ENCODE measurements at places on chromosomes 3 and 15.

- DNase-seq = no peak
Observed at GRCh38 chr3:170724599-170725280, 138.9 kb upstream of the SLC7A14 start.

DNA sequence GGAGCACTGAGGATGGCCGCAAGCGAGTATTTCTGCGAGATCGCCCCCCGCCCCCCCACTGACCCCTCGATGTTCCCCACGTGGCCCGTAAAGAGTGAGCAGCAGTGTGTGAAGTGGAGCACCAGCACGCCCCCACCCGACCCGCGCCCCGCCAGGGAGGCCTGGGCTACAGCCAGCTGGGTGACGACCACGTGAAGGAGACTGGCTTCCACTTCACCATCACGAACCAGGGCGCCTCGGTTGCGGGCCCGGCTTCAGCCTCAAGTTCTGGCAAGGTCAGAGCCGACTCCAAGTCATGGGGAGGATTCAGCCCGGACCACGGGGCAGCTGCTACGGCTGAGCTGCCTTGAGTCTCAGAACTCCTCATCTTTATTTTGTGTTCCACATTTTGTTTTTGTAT, 2.4 kb upstream of the RNU5B-1 start:
- DNase-seq = no peak

GRCh38 chr3:132925256-132925930, 112.8 kb upstream of the TMEM108 start:
- no peak for DNase-seq

- no peak for DNase-seq
Observed at GRCh38 chr15:88995449-88995848, 82.3 kb upstream of the MFGE8 start.

- no peak for DNase-seq
Observed at GRCh38 chr3:191355406-191355805, 25.1 kb upstream of the UTS2B start.

DNA sequence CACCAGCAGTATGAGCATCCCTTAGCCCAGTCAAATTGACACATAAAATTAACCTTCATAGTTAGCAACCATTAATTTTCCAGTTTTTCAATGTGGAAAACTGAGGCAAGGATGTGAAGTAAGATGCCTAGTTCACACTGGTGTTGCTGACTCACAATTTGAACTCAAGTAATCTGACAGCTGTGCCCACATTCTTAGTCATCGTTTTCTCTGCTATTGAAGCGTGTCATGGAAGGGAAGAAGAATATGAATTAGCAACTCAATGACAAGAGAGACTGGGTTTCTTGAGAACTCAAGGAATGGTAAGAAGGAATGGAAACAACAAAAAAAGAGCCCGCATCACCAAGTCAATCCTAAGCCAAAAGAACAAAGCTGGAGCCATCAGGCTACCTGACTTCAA, 261.4 kb downstream of the EPHA3 start:
- no peak for DNase-seq

DNA sequence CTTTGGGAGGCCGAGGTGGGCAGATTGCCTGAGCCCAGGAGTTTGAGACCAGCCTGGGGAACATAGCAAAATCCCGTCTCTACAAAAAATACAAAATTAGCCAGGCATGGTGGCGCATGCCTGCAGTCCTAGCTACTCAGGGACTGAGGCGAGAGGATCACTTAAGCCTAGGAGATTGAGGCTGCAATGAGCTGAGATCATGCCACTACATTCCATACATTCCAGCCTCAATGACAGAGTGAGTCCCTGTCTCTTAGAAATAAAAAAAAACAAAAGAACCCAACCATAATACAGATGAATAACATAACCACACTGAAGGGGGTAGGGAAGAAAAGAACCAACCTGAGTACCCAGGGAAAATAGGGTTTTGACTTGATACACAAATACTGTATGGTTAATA, 19.7 kb upstream of the CGNL1 start:
- no peak for DNase-seq

- DNase-seq = no peak
Observed at GRCh38 chr15:62588938-62589670, 424.0 kb upstream of the C2CD4B start.

DNA sequence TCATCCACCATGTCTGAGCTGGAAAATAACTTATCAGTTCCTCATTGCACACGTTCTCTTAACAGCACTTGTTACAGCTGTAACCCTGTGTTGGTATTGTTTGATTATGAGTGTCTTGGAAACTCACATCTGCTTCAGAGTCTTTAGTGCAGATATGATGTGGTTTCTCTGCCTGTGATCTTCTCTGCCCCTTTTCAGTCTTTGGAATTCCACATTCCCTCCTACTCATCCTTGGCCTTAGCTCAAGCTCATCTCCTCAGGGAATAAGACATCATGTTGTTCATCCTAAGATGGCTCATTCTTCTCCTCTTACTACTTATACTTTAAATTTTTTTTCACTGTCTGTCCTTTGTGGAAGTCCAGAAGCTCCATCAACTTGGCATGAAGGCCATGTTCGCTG, 77.7 kb downstream of the SYNPR start:
- no peak for DNase-seq

DNA sequence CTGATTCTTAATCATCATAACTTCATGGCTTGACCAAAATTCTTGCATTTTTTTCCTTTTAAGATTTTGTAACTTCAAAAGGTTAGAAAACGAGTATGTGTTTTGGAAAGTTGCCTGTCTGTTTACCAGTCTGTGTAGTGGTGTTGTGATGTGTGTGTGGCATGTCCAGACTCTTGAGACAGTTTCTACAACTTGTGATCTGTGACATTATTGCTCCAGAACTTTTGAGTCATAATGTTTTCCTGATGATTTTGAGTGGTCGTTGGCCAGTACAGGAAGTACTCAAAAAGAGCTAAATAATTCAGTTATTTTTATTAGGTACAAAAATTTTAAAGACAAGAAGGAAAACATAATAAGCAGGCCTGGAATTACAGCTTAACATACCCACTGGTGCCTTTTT, 229.0 kb upstream of the C2CD4B start:
- no peak for DNase-seq

DNA sequence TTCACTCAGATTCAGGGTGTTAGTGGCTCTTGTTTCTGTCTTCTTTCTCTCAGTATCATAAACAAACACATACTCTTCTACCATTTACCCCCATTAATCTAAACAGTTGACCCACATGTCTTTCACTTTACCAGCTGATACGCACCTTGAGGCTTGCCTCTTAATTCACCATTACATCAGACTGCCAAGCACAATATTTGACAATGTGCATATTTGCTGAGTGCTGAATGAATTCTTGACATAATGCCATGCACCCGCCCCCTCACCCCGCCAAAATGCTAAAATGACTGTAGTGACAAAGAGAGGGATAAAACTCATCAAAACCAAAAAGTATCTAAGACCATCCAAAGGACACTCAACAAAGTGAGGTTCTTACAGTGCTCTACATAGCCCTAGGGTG, 57.4 kb downstream of the NGLY1 start:
- no peak for DNase-seq

DNA sequence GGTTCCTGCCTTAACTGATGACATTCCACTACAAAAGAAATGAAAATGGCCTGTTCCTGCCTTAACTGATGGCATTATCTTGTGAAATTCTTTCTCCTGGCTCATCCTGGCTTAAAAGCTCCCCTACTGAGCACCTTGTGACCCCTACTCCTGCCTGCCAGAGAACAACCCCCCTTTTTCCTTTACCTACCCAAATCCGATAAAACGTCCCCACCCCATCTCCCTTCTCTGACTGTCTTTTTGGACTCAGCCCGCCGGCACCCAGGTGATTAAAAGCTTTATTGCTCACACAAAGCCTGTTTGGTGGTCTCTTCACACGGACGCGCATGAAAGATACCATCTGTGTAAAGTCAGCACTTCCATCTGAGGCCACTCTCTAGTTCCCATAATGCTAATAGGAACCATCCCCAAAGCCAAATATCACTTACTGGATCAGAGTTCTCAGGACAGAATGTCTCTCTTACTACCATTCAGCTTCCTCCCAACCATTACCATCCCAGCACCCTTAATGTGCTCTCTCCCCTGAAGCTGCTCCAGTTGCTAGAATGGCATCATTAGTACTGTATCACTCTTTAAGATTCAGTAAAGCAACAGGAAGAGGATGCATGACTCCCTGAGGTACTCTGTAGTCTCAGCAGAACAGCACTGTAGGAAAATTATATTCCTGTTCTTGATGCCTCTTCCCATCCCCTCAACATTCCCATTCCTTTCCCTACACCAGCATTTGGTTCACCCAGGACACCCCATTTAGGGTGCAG, 2.3 kb upstream of the HRG start:
- no peak for DNase-seq

GRCh38 chr3:67559029-67559605, 95.3 kb downstream of the SUCLG2 start:
- no peak for DNase-seq

- peak; percentile 13 for DNase-seq
Observed at GRCh38 chr3:134216191-134216764, 34.4 kb downstream of the RYK start.

DNA sequence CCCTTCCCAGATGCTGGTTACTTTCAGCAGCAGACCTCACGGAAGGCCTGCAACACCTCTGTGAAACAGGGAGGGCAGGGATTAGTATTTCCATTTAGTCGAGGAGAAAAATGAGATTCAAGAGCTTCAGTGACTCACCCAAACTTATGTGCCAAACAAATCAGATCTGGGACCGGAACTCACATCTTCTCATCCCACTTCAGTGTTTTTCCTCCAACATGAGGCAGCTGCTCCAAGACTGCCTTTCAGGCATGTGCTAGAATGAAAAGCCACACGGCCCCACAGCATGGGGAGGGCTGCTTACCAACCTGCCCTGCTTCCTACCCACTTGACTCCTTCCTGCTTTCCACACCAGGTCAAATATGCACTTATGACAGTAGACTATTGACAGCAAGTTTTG, 129.4 kb upstream of the SLC24A5 start:
- DNase-seq = no peak

GRCh38 chr3:52029053-52029452, 27.3 kb downstream of the DUSP7 start:
- DNase-seq = no peak

DNA sequence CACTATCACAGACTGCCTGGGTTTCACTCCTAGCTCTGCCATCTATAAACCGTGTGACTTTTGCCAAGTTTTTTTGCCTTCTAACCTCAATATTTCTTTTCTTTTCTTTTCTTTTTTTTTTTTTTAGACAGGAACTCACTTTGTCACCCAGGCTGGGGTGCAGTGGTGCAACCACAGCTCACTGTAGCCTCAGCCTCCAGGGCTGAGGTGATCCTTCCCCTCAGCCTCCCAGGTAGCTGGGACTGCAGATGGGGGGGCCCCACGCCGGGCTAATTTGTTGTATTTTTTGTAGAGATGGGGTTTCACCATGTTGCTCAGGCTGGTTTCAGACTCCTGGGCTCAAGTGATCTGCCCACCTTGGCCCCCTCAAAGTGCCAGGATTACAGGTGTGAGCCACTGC, 3.2 kb upstream of the ADAM10 start:
- no peak for DNase-seq

DNA sequence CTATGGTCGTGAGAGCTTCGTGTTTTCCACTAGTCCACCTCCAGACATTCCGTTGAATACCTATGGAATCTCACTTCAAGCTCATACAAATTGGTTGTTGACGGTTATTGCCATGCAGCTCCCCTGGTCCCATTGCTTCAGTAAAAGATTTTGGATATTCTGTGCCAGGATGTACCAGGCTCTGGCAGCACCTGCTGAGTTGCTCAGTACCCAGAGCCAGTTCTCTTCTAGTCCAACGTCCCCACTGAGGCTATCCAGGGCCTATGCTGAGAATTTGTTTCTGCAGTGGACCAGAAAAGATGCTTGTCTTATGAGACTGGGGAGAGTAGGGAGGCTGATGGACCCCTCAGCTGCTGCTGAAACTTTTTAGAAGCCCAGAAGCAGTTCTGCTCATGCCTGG, 278.9 kb downstream of the FEZF2 start:
- no peak for DNase-seq

DNA sequence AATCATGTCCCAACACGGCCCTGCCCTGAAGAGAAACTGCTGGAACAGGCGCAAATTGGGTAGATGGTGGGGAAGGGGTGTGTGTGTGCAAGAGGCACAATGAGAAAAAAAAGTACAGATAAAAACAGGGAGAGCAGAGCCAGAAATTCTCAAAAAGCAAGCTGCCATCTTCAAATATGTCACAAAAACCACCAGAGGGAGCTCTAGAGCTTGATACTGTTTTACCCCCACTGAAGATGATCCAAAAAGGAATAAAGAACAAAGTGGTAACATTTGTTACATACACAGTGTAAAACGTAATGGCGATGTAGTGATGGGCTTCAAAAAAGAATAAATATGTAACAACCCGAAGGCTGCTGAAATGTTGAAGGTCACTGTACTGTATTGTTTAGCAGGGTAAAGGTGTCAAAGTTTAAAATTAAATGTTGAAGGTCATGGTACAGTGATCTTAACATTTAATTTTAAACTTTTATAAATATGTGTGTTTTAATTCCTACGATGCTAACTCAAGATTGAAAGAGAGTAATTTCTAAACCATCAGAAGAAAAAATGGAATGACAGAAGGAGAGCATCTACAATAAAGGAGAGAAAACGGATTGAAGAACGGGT, 6.0 kb downstream of the SNRPA1 start:
- no peak for DNase-seq

DNA sequence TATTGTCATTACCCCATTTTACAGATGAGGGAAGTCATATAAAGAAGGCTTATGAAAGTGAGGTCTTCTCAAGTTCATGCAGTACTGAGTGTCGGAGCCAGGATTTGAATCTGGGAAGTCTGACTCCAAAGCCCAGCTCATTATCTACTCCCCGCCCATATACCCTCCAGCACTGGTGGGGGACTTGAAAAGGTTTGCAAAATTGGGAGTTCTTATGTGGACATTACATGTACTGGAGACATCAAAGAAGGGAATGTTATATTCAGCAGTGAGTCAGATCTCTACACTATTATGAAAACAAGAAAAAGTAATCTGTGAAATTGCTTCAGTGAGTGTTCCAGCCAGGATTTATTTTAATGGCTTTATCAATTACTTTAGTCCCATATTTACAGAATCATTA, 185.2 kb upstream of the CADPS start:
- no peak for DNase-seq

DNA sequence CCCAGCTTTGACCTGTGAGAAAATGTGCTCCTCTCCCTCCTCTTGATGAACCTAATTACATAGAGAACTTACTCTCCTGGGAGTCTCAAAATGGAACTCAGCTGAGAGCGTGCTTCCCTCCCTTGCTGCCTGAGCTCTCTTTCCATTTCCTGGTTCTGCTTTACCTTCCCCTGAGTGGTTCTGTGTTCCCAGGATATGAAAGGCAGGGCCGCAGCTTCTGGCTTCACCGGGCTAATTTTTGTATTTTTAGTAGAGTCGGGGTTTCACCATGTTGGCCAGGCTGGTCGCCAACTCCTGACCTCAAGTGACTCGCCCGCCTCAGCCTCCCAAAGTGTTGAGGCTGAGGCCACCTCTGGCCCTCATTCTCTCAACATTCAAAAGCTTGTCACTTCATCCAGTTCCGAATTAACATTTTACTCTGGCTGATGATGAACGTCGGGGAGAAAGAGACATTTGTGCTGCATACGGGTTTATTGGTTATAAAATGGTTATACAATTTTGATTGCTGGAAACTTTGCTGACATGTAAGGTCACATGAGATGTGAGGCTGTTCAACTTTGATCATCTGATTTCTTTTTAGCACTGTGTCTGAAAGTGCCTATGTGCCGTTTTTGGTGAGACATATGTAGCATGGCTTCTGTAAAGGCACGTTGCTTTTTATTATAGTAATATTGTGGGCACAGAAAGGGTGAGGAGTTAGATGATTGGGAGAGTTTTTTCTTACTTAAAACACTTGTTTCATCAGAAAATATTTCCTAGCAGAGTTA, 6.6 kb downstream of the PLS1 start:
- no peak for DNase-seq

GRCh38 chr15:73602992-73603391, 30.2 kb downstream of the NPTN start:
- DNase-seq = no peak

- no peak for DNase-seq
Observed at GRCh38 chr3:152285509-152285908, 16.8 kb downstream of the MBNL1 start.

Measured in dorsolateral prefrontal cortex (tissue), 122 donors.